Cerebellar nuclear complex (tissue), 1 donor: ENCODE measurements at places on chromosomes 2 and 18.

- DNase-seq, result no peak
Observed at GRCh38 chr2:72116081-72116533, 31.6 kb downstream of the CYP26B1 start.

- no peak for DNase-seq
Observed at GRCh38 chr18:32242395-32242794, 52.6 kb downstream of the MEP1B start.

GRCh38 chr18:41343808-41344207, 611.2 kb upstream of the PIK3C3 start:
- no peak for DNase-seq

DNA sequence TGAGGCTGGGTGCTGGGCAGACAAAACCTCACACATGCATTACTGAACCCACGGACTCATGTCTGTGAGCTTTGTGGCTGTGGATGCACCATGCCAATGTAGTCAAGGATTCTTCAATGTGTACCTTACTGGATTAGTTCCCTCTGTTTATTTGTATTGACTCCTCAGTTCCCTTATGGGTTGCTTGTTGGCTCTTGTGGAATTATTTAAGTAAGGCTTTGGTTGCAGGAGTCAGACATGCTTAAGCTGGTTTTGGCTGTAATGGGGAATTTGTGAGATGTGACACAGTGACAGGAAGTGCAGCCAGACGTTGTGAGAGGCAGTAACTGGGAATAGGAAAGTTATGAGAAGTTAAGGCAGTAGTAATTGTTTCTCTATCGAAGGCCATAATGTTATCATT, 13.6 kb upstream of the IL1RN start:
- DNase-seq, result no peak

DNA sequence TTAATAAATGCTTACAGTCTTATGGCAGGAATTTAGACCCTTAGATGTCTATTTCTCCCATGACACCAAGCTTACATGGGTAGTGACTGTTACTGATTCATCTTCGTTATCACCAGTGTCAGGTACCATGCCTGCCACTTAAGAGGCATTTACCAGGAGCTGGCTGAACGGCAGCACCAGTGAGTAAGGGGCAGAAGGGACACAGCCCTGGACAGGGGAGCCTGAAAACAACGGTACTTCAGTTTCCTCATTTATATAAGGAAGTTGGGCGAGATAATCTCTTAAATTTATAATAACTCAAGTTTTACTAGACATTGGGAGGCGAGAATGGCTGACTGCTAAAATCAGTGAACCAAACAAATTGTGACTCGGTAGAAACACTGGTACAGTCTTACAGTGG, 1.2 kb downstream of the COA5 start:
- DNase-seq, result no peak

DNA sequence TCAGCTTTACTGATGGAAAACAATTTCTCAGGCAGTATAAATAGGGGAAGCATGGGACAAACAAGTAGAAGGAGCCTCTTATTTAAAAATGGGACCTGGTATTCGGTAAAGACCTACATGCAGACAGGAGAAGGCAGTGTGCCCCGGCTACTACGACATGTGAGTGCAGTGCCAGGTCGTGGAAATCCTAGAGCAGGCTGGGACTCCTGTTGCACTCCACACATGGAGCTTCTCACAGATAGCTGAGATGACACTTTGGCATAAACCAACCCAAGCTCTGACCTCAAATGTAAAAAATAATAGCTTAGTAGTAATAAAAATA, 885 bp upstream of the DSEL start:
- DNase-seq, result no peak

GRCh38 chr2:105738658-105739241, 6.0 kb upstream of the NCK2 start:
- DNase-seq, result no peak

- no peak for DNase-seq
Observed at GRCh38 chr2:76478266-76479035, 767.7 kb upstream of the GCFC2 start.

GRCh38 chr18:54880395-54881105, 52.3 kb downstream of the RAB27B start:
- no peak for DNase-seq

DNA sequence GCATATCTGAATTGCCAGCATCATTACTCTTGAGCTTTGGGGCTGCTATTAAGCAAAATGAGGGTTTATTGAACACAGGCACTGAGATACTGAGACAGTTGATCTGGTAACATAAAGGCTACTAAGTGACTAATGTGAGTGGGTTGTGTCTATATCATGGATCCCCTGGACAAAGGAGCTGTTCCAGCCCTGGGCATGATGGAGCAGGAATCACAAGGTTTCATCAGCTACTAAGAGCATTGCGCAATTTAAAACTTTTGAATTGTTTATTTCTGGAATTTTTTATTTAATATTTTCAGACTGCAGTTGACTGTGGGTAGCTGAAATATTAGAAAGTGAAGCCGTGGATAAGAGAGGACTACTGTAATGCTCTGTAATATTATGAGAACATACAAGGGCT, 73.5 kb downstream of the MGAT5 start:
- no peak for DNase-seq

- DNase-seq, result no peak
Observed at GRCh38 chr2:240441326-240441992, 6.0 kb downstream of the GPC1 start.

GRCh38 chr18:46334868-46335281, 230.7 kb downstream of the HAUS1 start:
- no peak for DNase-seq

- no peak for DNase-seq
Observed at GRCh38 chr2:73373344-73373743, 12.3 kb upstream of the ALMS1 start.

GRCh38 chr2:240913810-240914644, 7.9 kb downstream of the CROCC2 start:
- DNase-seq, result peak; percentile 39

GRCh38 chr2:54240515-54241469, 15.2 kb downstream of the TSPYL6 start:
- DNase-seq, result no peak

GRCh38 chr2:25201265-25201664, 32.9 kb upstream of the POMC start:
- DNase-seq, result no peak

GRCh38 chr2:232879618-232880494, 9.8 kb downstream of the SNORC start:
- no peak for DNase-seq

DNA sequence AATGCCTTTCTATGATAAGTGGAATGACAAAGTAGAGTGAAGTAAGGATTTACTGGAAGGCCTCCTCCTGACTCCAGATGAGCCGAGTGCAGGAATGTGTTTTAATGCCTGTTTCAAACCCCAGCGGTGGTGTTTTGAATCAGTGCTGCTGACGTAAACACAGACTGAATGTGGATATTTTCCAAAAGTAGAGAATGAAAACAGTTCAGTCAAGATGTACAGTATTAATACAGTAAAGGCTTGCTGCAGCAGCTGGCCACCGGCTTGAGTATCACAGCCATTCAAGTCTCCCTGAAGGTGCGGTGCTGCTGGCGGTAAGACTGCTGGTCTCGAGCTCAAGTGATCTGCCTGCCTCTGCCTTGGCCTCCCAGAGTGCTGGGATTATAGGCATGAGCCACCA, 46.7 kb downstream of the ARHGAP28 start:
- DNase-seq, result no peak

- DNase-seq, result no peak
Observed at GRCh38 chr2:118635891-118636290, 211.6 kb downstream of the EN1 start.

DNA sequence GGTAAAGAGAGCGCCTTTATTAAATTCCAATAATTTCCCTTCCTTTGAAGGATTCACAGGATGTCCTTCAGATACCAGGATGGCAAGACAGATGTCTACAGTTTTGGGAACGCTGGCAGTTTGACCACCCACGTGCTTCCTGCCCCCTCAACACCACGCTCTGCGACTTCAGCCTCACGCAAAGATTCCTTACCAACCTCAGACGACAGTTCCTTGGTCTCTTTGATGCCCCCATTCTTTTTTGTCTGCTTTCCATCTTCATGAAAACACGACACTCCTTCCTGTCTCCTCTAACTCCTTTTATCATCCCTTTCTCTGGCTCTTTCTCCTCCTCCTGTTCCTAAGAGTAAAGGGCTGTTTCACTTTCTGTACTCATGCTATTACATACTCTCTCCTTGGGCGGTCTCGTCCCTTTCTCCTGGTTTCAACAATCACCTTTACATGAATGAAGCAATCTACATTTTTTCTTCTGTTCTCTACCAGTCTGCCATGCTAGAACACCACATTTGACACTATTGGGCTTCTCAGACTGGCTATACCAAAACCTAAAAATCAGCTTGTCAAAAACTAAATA, 189.9 kb upstream of the PGAP1 start:
- no peak for DNase-seq

DNA sequence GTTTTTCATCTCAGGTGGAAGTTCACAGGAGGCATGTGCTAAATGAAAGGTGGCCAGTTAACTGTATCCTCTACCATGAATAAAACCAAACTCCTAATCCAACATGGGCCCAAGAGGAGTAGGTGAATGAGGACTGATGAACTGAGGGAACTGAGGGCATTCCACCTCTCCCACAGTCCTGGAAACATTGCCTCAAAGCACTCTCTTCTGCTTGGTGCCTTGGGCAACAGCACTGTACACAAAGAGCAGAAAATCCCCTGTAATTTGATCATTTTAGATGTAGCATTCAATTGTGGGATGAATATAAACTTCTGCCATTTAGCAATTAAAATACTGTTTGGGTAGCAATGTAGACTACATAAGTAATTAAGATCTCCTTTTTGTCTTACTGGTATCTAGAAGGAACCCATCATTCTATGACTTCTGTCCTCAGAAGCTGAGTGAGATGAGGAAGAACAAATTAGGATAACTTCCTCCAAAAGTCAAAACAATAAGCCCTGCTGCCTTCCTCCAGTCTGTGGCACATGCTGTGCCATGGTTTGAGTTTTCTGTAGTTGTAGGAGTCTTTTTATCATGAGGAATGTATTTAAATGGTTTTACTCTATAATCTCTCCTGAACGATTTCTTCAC, 86.7 kb upstream of the ZEB2 start:
- no peak for DNase-seq

DNA sequence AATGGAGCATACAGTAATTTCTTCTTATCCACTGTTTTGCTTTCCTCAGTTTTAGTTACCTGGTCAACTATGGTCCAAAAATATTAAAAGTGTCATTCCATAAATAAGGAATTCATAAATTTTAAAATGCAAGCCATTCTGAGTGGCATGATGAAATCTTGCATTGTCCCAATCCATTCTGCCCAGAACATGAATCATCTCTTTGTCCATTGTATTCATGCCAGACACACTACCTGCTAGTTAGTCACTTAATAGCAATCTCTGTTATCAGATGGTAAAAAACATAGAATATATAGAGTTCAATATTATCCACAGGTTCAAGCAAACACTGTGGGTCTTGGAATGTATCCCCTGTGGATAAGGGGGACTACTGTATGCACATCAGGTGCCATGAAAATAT, 872.2 kb upstream of the NXPH2 start:
- DNase-seq, result no peak

GRCh38 chr2:241048149-241048948, 49.9 kb downstream of the SNED1 start:
- no peak for DNase-seq

- no peak for DNase-seq
Observed at GRCh38 chr2:26274058-26274613, 29.4 kb downstream of the HADHB start.

- no peak for DNase-seq
Observed at GRCh38 chr2:230644356-230644935, 68.2 kb upstream of the CAB39 start.

DNA sequence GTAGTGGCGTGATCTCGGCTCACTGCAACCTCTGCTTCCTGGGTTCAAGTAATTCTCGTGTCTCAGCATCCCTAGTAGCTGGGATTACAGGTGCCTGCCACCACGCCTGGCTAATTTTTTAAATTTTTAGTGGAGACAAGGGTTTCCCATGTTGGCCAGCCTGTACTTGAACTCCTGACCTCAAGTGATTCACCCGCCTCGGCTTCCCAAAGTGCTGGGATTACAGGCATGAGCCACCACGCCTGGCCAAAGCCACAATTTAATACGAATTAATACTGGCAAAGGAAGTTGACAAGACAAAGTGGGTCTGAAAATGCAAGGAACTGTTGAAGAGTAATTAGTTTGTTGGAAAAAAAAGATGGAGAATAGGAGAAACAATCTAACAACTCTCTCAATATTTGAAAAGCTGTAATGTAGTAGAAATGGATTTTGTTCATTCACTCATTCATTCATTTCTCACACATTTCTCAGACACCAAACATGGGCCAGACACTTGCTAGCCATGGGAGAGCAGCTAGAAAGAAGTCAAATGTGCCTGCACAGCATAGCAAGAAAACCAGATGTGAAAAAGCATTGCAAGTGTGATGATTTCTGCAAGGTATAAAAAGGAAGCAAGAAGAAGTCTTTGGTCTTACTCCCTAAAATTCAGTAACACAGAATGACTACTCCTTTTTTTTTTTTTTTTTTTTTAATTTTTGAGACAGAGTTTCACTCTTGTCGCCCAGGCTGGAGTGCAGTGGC, 39.4 kb upstream of the ATL2 start:
- no peak for DNase-seq

DNA sequence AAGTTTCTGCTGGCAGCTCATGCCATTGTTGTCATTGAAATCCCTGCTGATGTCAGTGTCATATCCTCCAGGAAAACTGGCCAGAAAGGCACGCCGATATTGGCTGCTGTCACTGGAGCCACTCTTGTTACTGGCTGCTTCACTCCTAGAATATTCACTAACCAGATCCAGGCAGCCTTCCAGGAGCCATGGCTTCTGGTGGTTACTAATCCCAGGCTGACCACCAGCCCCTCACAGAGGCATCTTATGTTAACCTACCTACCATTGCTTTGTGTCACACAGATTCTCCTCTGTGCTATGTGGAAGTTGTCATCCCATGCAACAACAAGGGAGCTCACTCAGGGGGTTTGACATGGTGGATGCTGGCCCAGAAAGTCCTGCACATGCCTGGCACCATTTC, 27.0 kb upstream of the MTX2 start:
- no peak for DNase-seq

GRCh38 chr2:50397992-50398765, 633.8 kb downstream of the NRXN1 start:
- no peak for DNase-seq

DNA sequence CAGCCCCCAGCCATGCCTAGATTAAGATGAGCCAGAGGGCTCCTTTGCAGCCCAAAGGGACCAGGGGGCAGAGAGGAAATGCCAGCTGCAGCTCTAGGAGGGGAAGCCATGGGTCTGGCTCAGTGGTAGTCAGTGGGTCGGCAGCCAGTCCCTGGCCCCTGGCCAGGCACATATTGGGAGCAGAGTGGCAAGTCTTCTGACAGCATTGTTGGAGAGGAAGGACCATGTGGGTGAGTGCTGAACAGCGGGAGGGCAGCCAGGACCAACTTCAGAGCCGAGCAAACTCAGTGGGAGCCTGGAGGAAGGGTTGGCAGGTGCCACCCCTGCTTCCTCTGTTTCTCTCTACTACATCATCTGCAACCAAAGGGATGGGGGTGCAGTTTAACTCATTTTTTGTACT, 140.5 kb upstream of the PELI1 start:
- no peak for DNase-seq

- no peak for DNase-seq
Observed at GRCh38 chr18:35695384-35695783, 113.8 kb downstream of the GALNT1 start.

- DNase-seq, result no peak
Observed at GRCh38 chr2:211204456-211204855, 648.1 kb downstream of the CPS1 start.

- peak; percentile 21 for DNase-seq
Observed at GRCh38 chr18:47871288-47871687, 59.2 kb downstream of the SMAD2 start.
